ENCODE measurements at places on chromosomes 11 and 22.

DNA sequence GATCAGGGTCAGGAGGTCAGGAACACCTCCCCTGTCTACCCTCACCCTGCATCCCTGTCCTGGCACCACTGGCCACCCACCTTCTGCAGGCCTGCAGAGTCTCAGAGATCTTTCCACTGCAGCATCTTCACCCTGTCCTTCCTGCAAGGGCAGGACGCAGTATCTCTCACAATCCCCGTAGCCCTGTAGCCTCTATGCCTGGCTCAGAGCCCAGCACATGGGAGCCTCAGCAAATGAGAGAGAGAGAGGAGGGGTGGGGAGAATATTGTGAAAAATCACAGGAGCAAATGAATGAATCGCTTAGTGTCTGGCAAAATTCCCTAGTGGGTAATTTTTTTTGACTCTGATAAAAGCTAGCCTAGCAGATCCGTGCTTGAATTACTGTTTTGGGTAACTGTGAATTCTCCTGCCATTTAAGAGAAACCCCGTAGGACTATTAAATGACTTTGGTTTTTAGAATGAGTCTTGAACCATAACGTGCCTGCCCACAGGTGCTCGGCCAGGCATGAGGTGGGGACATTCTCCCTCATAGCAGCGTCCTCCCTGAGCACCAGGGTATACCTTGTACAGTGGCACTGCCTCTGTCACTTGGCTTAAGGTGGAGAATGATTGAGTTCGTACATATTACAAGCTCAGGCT lies 91.5 kb downstream of the MORC2 start:
- DNase-seq = no peak

- no peak for DNase-seq
These were observed 120.7 kb downstream of the CCDC81 start for GRCh38 chr11:86495351-86495750.

DNA sequence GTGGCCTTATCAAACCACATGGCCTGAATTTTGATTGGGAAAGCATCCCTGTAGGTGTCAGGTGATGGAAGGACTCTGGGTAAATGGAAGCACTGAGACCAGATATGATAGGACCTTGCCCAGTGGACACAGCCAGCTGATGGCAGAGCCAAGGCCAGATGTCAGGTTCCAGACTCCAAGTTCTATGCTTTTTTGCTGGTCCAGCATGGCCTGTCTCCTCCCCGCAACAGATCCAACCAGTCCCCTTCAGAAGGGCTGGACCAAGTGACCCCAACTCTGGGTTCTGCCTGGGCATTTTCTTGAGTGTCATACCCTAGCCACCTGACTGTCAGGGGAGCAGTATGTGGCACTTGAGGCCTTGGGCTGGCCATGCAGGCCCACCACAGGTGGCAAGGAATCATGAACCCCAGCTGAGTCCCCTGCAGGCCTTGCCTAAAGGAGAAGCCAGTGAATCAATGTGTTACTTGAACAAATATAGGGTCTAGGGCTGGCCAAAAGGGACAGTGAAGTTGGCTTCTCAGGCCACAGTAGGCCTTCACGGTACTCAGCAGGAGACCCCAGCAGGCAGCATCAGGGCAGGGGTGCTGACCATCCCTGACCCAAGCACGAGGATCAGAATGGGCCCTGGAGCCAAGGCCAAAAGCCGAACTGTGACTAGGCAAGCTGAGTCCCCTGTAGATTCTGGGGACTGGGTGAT lies 27.1 kb downstream of the KCNQ1OT1 start:
- no peak for DNase-seq

DNA sequence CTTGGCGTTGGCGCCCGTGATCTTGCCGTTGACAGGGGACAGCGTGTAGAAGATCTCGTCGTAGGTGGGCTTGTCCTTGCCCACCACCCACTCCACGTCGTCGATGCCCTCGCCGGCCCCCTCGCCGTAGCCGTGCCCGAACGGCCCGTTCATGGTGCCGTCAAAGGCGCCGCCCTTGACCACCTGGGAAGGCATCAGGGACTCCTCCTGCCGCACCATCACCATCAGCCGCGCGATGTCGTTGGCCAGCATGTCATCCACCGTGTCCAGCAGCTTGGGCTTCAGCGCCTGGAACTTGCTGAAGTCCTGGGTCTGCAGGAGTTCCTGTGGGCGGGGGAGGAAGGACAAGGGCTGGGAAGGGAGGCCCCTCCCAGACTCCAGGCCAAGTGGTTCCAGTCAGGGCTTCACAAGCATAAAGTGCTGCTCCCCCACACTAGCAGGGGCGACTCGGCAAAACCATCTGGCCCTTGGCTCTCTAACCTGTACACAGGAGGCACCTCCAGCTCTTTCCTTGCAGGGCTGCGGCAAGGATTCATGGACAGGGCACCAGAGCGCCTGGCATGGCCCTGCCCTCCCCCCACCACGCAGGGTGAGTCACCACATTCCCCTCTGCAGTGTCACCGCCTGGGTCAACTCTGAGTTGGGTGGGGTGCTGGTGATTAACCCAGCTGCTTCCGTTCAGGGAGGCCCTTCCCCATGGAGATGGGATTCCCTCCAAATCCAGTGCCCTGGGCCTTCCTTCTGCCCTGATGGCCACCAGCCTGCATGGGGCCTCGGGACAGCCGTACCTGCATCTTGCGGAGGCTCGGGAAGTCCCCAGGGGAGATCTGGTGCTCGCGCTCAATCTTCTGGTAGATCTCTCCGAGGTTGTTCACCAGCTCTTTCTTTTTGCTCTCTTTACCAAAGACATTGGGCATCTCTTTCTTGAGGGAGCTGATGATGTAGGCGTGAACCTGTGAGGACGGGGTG lies 10.4 kb upstream of the CDC42BPG start:
- no peak for DNase-seq

GRCh38 chr11:122917311-122917710 lies 34.8 kb downstream of the JHY start:
- no peak for DNase-seq

DNA sequence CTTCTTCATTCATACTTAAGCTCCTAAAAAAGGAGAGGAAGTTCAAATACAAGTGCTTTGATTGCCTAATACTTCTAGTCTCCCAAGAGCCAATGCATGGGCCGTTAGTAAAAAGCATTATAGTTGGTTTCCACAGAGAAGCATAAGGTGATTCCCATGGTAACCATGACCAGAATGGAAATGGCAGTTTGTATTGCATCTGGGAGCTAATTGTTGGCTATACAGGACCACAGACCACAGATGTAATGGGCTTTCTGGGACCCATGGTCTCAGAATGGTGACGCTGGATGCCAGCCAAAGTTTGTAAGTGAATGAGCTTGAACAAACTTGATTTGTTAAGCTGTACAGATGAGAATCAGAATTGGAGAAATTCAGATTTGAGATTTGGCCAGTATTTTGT lies 333.9 kb upstream of the C11orf87 start:
- no peak for DNase-seq

DNA sequence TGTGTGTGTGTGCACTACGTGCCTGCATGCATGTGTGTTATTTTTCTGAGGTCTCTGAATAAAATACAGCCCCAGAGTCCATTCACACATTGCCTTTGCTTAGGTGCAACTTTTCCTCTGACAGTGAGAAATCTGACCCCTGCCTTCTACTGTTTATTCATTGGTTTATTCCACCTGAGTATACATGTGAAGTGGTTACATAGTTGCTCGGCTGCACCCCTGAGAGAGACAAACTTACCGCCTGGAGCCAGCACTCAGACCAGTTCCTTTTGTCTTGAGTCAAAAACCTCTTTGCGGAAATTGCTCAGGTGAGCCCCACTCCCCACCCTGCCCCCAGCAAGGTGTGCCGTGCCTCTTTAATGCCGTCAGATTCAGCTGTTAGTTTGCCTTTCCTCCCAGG lies 363.6 kb downstream of the BRD1 start:
- DNase-seq = no peak

GRCh38 chr11:132960273-132961078 lies 571.8 kb downstream of the OPCML start:
- DNase-seq = no peak

DNA sequence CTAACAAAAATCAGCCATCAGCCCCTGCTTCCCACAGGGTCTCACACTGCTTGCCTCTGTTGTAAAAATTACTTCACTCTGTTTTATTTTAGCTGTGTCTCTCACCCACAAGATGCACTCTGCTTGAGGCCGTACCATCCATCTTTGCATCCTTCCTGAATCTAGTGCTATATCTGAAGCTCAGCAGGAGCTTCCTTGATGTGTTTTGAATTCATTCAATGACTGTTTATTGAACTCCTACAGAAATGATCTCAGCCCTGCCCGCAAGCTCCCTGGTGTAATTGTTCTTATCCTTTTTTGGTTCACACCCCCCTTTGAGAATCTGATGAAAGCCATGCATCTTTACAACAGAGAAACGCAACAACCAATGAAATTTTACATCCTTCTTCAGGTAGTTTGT lies 310.2 kb upstream of the ZC3H12C start:
- DNase-seq = no peak

GRCh38 chr11:789943-790342 lies at the start of gene CEND1:
TSS of gene CEND1 (minus strand) at chr11:790090. CDS start at chr11:788576, 1,514 bp downstream.
- DNase-seq = no peak

DNA sequence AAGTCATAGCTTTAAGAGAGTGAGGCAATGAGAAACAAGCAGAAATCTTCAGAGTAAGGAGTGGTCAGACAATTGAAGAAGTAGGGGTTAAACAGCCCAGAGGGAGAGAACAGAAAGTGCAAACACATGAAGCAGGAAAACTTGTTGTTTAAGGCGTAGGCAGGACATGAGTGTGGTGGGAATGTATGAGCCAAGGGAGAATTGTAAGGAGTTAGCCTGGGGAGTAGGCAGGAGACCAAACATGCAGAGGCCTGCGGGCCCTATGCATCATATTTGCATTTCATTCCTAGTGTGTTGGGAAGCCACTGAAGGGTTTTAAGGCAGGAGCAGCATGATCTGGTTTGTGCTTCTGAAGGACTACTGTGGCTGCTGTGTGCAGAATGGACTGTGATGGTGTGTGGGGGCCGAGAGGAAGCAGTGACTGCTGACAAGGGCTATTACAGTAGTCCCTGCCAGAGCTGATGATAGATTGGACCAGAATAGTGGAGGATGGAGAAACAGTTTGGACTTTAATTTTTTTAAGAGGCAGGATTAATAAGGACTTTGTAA lies 179.9 kb upstream of the C11orf87 start:
- no peak for DNase-seq

DNA sequence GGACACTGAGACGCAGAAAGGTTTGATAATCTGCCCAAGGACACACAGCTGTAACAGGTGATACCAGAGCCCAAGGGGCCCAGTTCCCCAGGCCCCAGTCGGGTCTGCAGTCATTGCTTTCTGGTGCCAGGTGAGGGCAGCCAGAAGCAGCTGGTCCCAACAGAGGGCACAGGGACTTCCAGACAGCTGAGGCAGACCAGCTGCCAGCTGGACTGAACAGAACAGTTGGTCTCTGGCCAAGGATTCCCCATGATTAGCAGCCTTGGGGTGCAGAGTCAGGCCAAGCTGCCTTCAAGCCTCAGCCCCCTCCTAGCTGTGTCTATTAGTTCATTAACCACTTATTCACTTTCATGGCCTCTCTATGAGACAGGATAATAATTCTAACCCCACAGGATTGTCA lies 105.6 kb downstream of the RRAS2 start:
- DNase-seq = no peak

- DNase-seq = no peak
These were observed 31.7 kb downstream of the INSC start for GRCh38 chr11:15146271-15147003.

DNA sequence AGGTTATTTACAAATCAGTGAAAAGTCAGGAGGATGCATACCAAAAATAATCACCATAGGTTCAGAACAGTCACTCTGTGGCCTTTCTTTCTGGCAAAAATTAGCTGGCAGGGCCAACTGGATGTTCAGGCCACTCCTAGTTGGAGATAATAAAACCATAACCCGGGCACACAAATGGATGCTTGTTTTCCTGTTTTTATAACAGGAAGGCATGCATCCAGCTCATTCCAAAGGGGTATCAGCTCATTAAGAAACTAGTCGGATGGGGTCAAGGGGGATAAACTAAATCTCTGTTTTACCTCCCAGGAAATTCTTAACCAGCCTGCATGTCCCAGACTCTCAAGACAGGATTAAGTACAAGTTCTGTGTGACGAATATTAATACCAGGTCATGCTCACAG lies 81.0 kb downstream of the FBXO7 start:
- no peak for DNase-seq

DNA sequence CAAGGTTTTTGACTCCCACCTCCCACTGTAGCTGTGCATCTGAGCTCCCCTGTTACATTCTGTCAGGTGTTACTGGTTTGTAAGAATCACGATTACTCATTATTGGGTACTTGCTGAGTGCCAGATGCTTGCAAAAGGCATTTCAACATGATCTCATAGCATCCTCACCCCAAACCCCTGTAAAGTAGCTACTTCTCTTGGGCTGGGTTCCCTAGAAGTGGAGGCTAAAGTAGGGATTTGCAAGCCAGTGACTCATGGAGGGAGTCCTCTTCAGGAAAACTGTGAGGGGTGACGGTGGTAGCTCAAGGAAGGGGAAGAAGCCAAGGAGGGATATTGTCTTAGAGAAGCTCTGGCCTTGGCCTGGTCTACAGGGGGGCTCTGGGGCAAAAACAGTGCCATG lies 78.6 kb downstream of the TIMP3 start:
- no peak for DNase-seq

- no peak for DNase-seq
These were observed 222.5 kb downstream of the MN1 start for GRCh38 chr22:27578937-27579617.

DNA sequence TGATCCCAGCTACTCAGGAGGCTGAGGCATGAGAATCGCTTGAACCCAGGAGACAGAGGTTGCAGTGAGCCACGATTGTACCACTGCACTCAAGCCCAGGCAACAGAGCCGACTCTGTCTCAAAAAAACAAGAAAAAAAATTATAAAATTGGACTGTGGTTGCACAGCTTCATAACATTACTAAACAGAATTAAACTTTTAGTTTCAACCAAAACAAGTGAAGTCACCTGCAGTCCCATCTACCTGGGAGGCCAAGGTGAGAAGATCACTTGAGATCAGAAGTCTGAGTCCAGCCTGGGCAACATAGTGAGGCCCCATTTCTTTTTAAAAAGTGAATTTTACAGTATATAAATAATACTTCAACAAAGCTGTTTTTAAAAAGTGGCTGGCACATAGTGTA lies 47.8 kb upstream of the CD5 start:
- DNase-seq = no peak

DNA sequence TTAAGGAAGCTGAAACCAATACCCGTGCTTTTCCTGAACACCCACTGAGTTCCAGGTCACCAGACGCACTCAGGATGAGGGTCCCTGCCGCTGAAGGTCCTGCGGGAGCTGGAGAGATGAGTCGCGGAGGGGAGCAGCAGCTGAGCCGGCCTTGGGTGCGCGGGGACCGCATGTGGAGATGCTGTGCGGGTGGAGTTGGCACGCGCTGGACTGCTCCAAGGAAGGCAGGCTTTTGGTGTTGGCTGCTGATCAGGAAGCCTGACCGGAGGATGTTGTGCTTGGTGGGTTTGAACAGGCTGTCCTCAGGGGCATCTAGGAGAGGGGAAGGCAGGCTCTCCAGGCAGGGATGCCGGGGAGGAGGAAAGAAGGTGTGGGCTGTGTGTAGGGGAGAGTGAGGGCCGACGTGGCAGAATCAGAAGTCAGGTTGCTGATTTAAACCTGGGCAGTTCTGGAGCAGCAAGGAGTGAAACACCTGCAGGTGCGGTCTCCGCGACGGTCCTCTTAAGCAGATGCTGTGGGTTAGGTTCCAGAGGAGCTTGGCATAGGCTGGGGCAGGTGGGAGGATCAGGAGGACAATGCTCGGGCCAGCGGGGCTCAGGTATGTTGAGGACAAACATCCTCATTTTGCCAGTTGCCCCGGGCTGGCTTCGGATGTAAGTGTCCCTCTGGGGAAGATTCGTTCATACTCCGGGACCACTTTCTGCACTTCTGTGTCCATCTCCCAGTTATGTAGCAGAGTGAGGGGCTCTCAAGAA lies 197.5 kb upstream of the B3GAT1 start:
- no peak for DNase-seq

GRCh38 chr11:6240781-6241180 lies 1.9 kb downstream of the CNGA4 start:
- no peak for DNase-seq

Measured in stimulated activated CD4-positive, alpha-beta T cell treated with anti-CD3 and anti-CD28 coated beads, Interleukin-12 subunit alpha, Interleukin-12 subunit beta, amount 100 ng/mL, for 48 hours (primary cell).